Endodermal cell (in vitro differentiated cells): ENCODE measurements at places on chromosomes 7 and 10.

DNA sequence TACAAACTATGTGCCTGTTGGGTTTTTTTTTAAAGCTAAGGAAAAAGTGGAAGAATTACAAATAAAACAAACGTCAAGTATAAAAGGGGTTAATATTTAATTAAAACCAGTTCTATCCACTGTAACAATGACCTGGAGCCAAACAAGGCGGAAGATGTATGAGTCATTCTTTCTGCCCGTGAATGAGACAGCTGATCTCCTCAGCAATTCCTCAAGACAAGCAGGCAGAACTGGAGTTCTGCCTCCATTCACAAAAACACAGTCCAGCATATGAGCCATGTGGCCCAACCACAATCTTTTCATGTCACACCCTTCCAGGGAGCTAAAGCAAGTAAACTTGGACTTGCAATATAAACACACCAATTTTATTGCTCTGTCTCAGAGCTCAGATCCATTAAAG is 8.4 kb downstream of the ETV1 start:
- peak; percentile 54 for DNase-seq

GRCh38 chr7:75758491-75758890 is 13.5 kb downstream of the CCL26 start:
- DNase-seq, result no peak

DNA sequence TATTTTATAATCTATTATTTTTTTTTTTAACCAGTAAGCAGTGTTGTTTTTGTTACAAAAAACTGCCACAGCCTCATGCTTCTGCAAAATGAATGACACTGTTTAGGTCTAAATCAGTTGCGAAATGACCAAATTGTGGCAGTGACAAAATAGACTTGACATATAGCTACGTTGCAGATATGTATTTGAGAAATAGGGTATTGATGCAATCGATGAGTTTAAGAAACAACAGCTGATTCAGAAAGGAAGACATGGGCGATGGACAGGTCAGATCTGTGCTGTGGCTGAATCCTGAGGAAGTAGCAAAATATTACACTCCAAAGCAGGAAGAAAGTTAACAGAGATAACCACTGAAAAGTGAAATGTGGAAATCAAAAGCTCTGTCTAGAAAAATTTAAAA is 89.0 kb upstream of the STEAP4 start:
- DNase-seq, result no peak

DNA sequence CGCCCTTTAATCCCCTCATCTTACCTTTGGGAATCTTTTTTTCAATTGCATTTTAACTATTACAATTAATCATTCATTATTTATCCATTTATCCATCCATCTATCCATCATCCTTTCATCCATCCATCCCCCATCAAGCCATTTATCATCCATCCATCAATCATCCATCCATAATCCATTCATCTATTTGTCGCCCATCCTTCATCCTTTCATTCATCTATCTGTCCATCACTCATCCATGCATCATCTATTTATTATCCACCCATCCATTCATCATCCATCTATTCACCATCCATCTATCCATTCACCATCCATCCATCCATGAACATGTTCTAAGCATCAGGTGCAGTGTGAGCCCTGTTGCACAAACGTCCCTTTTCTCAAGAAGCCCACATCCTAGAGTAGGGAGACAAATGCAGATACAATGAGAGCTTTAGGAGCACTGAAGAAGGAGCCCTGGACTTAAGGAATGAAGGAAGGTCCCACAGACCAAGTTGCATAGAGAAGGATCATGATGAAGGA is 199.5 kb downstream of the ADAM12 start:
- no peak for DNase-seq

DNA sequence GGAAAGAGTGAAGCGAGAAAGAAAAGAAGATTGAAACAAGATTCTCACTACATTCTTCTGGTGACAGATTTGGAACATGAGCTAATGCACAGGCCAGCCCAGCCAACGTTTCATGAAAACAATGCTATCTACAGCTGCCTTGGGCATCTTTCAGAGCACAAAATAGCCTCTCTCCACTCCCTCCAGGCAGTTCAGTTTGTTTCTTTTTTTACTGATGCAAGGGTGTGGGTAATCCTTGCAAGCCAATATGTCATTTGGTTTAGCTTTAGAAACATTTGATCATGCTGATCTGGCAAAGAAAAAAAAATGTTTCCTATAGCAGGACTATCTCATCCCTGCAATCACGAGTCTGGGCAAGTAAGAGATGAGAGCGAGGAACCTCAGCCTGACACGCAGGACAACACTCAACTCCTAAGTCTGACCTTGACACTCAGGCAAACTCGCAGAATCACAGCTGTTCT is 35.9 kb downstream of the SVIL start:
- DNase-seq, result no peak

DNA sequence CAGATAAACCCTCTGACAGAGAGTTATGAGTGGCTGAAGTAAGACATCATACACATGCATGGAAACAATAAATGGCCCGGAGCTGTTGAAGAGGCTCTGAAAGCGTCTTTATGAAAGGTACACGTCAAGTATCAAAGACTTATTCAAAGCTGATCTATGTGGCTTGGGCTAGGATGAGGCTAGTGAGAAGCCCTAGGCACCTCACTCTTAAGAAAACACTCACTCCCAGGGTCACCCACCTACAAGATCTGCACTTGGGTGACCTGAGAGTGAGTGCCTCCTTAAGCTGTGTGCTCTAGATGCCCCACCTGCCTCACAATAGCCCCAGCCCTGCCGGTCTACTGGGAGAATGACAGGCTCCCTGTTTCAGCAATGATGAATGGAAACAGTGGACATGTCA is 1.1 kb upstream of the GIMAP1 start:
- no peak for DNase-seq

DNA sequence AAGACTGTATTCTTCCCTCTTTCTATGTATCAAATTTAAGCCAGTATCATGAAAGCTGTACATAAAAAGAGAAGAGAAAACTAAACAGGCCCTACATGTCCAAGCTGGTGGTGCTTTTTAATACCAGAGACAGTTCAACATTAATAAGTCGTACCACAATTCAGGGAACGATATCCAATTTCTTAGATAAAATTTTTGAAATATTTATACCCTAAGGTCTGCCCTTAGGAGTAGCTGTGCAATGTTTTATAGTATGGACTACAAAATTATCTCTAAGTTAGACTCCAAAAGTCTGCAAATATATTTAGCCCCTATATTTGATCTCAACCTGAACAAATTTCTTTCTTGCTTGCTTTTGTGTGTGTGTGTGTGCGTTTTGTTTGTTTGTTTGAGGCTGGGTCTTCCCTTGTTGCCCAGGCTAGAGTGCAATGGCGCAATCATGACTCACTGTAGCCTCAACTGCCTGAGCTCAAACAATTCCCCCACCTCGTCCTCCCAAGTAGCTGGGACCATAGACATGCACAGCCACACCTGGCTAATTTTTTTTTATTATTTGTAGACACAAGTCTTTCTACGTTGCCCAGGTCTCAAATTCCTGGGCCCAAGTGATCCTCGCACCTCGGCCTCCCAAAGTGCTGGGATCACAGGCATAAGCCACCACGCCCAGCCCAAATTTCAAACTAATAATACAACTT is 13.2 kb downstream of the ARHGAP19 start:
- DNase-seq, result no peak

DNA sequence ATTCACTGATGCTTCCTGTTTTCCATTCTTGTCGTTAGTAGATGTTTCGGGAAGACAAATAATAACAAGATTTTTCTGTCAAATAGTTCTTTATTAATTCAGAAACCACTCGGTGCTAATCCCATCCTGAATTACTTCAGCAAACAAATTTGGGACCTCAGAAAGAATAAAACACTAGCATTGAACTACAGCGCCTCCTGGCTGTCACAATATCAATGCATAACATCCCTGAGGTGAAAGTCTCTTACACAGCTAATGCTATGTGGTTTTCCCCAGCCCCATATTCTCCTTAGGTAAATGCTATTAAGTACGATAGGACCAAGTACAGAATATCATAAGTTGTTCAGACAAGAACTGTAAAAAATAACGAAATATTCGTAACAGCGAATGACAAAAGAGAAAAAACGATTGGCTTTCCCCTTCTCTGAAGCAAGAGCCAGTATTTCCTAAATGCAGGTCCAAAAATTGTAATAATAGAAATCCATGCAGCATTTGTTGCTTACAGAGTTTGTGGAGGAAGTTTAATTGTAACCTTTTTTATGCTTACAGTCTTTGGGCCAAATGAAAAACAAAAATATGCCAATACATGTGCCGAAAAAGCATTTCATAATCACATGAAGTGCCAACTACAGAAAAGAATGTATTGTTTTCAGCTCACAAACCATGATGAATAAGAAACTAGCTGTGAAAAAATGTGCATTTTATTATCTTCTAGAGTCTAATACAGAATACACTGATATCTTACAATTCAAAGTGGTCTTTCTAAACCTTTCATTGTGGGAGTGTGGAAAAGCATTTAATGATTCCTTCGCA is 47.3 kb downstream of the MYPN start:
- DNase-seq, result peak; percentile 75

GRCh38 chr10:114815791-114816190 is 5.8 kb upstream of the FHIP2A start:
- no peak for DNase-seq

DNA sequence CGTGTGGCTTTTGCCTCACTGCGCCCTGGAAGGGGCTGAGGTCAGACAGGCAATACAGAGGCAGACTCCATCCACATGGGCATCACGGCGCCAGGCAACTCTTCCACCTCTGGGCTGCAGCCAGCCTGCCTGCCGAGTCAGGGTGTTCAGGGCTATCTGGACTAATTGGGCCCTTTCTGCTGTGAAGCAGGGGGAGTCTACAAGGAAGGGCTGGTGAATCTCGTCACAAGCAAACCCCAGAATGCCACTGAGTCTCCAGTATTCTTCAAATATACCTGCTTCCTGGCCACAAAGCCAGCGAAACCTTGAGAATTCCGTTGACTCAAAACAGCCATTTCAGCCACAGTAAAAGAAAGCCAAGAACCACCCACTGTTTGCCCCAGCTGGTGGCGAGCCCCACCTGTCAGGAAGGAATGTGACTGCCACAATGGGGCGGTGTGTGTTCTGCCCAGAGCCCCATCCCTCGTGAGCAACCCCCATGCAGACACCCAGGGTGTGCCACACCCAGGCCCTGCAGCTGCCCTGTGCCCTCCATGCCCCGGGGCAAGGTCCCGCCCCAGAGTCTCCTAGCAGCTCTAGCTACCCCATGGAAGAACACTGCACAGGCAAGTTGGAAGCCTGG is 117.3 kb downstream of the FAM53B start:
- DNase-seq, result no peak

DNA sequence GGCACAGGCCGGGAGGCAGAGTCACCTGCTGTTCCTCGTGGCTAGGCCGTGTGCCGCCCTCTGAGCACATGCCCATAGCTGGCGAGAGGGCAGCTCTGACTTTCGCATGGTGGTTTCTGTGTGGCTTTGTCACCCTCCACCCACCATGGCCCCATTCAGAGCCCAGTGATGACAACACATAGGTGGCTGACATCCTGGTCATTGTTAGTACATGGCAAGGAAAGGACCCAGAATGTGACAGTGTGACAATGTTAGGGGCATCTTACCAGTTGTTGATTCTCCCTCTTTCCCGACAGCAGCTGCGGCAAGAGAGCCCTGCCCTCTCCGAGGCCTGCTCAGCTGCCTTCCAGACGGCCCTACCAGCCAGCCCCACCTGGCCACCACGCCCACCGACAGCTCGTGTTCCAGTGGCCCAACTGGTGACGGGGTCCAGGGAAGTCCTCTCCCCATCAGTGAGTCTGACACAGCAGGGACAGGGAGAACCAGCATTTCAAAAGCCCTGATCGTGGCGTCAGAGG is 52.2 kb downstream of the ZNF467 start:
- peak; percentile 33 for DNase-seq

GRCh38 chr10:27861781-27862180 is 116.2 kb upstream of the MKX start:
- no peak for DNase-seq

GRCh38 chr7:22680482-22680911 is 46.5 kb upstream of the IL6 start:
- no peak for DNase-seq

DNA sequence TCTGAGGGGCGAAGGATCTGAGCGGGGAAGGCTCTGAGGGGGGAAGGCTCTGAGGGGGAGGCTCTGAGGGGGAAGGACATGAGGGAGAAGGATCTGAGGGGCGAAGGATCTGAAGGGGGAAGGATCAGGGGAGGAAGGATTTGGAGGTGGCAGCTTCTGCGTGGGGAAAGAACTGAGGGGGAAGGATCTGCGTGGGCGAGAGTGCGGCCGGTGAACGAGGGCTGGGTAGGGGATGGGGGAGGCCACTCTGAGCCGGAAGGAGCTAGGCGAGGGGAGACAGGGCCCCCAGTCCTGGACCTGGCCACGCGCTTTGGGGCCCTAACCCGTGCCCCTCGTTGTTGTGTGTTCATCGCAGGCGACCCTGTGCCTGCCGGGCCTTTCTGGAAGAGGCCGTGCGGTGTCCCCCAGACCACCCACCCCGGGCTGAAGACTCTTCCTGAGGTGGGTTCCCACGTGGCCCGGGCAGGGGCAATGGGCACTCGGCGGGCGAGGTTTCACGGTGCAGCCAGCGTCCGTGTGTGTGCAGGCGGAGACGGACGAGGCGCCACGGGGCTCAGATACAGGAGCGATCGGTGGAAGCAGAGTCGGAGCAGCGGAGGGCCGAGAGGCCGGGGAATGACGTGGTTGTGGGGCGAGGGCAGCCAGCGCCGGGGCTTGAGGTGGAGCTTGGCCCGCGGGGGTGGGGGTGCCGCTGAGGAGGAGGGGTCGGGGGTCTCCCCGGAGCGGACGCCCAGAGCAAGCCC is 2.0 kb downstream of the CALY start:
- DNase-seq, result peak; percentile 75

GRCh38 chr7:108372618-108373017 is 83.6 kb downstream of the NRCAM start:
- no peak for DNase-seq

- no peak for DNase-seq
Measured at GRCh38 chr7:12581897-12582296, 11.4 kb downstream of the SCIN start.

DNA sequence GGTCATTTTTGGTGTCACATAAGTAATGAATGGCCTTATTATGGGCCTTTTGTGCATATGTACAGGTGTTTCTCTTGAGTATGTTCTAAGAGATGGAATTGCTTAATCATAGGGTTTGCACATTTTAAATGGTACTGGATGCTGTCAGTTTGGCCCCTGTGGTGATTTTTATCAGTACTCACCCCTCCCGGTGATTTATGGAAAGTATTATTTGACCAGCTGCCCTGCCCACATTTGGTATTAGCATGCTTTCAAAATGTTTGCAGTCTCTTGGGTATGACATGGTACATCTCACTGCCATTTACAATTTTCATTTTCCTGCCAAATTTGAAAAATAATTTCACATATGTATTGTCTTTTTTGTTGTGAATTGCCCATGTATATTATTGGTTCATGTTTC is 427.7 kb downstream of the LRMDA start:
- no peak for DNase-seq

DNA sequence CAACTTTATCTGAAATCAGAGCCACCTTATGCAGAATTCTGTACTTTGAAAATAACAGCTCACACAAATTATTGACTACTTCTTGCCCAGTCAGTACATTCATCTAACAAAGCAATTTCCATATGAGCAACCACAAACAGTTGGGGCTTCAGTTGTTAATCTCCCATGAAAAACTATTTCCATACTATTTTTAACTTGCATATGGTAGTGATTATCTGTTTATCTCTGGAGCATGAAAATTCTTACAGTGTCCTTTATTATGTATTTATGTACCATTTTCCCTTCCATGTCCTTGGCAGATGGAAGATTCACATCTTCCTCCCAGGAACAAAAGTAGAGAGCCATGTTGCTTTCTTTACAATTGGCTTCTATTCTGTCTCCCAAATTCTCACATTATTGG is 285.7 kb downstream of the CRPPA start:
- DNase-seq, result no peak

- DNase-seq, result no peak
Measured at GRCh38 chr7:106023369-106024322, 60.6 kb downstream of the CDHR3 start.

- DNase-seq, result no peak
Measured at GRCh38 chr10:125121003-125121402, 39.4 kb downstream of the CTBP2 start.
